ENCODE measurements at places on chromosomes 5 and 9.

DNA sequence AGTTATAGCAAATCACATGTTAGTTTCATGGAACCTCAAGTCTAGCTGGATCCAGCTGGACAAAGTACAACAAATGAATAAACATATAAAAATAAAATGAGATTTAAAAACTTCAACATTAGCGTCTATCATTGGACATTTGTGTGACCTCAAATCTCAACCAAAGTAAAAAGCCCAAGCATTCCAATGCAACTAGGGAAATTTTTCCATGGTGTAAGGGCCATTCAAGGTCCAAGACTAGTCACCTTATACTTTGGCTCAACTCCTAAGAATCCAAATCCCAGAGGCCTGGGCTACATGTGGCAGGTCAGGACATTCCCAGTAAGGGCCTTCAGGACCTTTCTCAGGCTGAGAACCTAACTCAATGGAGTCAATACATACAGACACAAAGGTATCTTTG lies 137.4 kb upstream of the DMAC1 start:
- no peak for DNase-seq

- no peak for DNase-seq
Observed at GRCh38 chr9:110192531-110193261, 15.3 kb downstream of the C9orf152 start.

DNA sequence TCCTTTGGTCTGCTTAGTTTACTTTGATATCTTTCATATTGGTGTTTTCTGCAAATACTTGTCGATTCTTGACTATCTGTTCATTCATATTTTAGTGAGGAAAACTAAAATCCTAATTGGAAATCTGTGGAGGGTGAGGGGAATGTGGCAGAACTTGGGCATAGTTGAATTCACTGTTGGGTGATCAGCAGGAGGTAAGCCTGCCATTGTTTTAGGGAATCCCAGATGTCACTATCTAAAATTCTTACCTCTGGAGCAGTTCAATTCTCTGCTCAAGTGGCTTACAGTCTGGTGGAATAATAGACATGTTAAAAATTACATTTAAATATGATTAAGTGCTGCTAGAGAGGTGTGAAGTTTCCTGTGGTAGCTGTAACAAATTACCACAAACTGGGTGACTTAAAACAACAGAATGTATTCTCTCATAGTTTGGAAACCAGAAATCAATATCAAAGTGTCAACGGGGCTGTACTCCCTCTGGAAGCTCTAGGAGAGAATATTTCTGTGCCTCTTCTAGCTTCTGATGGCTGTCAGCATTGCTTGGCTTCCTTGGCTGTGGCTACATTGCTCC lies 90.3 kb upstream of the GCNT4 start:
- no peak for DNase-seq

GRCh38 chr9:129868872-129869486 lies 33.7 kb downstream of the USP20 start:
- DNase-seq: no peak

GRCh38 chr9:107460153-107461023 lies 29.2 kb downstream of the KLF4 start:
- no peak for DNase-seq

GRCh38 chr9:97809666-97810344 lies 43.2 kb upstream of the FOXE1 start:
- no peak for DNase-seq

GRCh38 chr5:83973925-83974815 lies 253.5 kb upstream of the HAPLN1 start:
- DNase-seq: no peak

DNA sequence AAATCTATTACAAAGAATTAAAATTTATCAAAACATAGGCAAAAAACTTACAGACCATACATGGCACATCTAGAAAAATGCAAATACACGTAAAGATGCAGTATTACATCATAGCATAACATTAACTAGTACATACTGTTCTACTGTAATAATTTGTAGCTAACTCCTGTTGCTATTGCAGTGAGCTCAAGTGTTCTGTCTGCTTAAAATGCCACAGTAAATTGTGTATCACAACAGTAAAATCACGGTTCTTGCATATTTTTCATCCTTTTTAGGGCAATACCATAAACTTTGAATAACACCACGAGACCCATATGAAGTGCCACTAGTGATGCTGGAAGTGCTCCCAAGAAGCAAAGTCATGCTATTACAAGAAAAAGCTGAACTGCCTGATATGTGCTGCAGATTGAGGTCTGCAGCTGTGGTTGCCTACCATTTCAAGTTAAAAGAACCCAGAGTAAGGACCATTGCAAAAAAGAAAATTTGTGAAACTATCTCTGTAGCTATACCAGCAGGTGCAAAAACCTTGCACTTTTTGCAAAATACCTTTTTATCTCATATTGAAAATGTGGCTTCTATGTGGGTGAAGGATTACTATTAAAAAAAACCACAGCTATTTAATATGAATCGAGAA lies 14.2 kb downstream of the HOMER1 start:
- no peak for DNase-seq

DNA sequence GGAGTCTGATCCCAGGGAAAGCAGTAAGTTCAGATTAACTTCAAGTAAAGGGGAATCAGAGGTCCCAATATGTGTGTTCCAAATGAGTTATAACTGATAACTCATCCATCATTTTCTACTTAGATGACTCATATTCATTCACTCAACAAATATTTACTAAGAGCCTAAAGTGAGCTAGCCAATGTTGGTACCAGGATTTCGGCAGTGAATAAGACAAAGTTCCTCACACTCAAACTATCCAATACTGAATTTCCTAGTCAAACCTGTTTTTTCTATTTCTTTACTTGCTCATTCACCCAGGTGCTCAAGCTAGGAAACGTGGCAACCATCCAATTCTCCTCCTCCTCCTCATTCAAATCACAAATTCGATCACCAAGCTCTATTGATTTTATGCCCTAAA lies 25.8 kb downstream of the FBXW2 start:
- DNase-seq: no peak
